Activated CD8-positive, alpha-beta memory T cell treated with anti-CD3 and anti-CD28 coated beads, Interleukin-2, amount 10 ng/mL, durations not matched to agents 7 days and 5 days (primary cell): ENCODE measurements at places on chromosomes 2 and 18. TPM values are rescaled to one million over a fixed set of nuclear protein-coding genes. Genes with fewer than 3 reads are reported as not detected.

RNU2-63P gene
- total RNA-seq, result 21.2 TPM

ASIC4 gene
- 0.09 TPM for total RNA-seq

RELCH gene
- total RNA-seq, result 33.3 TPM

HRH4 gene
- total RNA-seq, result not detected

EGR4 gene
- total RNA-seq, result 0.09 TPM

BABAM2 gene
- total RNA-seq, result 65.4 TPM

NPAS2 gene
- 0.41 TPM for total RNA-seq

TCF23 gene
- not detected for total RNA-seq

IL1F10 gene
- not detected for total RNA-seq

GRCh38 chr2:57864926-57865325, 181.7 kb upstream of the VRK2 start:
- no peaks in the 10 kb centered on the region for H3K36me3 ChIP-seq
- no peak overlapping the region for H3K4me3 ChIP-seq
- H3K4me1 ChIP-seq, result no peaks in the 10 kb centered on the region
- H3K27ac ChIP-seq, result no peak overlapping the region

GRCh38 chr18:49024804-49025421, 74.1 kb upstream of the SMAD7 start:
- no peaks in the 10 kb centered on the region for H3K36me3 ChIP-seq
- DNase-seq, result peak; percentile 40
- no peak overlapping the region for H3K4me3 ChIP-seq
- H3K27ac ChIP-seq, result peak overlapping the region; percentile 60
- peaks cover 16% of the 10 kb centered on the region for H3K4me1 ChIP-seq
- peaks cover 2% of the 10 kb centered on the region for H3K27me3 ChIP-seq

DNA sequence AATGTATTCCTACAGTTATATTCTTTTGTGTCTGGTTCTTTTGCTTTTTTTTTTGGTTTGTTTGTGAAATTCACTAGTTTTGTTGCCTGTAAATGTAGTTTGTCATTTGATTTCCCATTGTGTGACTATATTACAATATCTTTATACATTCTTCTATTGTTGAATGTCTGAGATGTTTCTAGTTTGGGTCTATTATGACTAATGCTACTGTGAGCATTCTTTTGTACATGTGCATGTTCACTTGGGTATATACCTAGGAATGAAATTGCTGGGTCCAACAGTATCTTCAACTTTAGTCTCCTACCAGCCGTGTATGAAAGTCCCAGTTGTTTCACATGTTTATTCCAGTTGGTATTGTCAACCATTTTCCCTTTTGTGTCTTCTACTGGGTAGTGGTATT, 112.7 kb upstream of the RBMS1 start:
- H3K4me1 ChIP-seq, result no peaks in the 10 kb centered on the region
- no peak overlapping the region for H3K27ac ChIP-seq
- H3K4me3 ChIP-seq, result no peak overlapping the region
- H3K36me3 ChIP-seq, result no peaks in the 10 kb centered on the region
- no peak for DNase-seq

DNA sequence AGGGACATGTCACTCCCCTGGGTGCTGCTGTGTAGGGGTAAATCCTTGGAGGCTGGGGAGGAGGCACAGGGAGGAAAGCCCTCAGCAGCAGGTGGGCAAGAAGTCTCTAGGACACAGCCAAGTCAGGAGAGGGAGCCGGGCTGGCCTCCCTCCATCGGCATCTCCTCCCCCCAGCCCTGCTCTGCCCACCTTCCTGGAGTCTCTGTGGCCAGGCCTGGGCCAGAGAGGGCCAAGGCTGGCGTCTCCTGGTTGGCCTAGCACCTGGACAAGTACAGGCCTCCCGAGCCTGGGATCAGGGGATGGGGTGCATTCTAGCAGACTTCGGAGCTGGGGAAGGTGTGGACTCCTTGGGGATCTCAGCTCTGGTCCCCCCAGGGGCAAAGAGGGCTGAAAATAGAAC, 1.8 kb downstream of the SPEG start:
- H3K4me3 ChIP-seq, result no peak overlapping the region
- H3K27me3 ChIP-seq, result peaks cover 38% of the 10 kb centered on the region
- no peaks in the 10 kb centered on the region for H3K36me3 ChIP-seq

DNA sequence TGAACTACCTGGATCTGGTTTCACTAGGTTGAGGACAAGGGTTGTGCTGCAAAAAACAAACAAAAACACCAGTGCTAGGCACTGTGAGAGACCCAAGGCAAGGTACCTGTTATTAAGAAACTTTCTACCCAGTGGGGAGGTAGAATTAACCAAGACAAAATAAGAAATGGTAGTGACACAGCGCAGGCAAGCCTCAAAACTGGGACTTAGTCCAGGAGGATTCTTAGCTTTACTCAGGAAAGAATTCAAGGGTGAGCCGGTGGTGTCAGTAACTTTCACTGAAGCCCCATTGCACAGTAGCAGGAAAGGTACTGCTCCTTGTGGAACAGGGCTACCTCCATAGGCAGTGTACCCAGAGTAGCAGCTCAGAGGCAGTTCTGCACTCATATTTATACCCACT, 131.6 kb downstream of the SCG2 start:
- H3K36me3 ChIP-seq, result no peaks in the 10 kb centered on the region
- H3K4me3 ChIP-seq, result no peak overlapping the region
- DNase-seq, result no peak
- H3K4me1 ChIP-seq, result no peaks in the 10 kb centered on the region

DNA sequence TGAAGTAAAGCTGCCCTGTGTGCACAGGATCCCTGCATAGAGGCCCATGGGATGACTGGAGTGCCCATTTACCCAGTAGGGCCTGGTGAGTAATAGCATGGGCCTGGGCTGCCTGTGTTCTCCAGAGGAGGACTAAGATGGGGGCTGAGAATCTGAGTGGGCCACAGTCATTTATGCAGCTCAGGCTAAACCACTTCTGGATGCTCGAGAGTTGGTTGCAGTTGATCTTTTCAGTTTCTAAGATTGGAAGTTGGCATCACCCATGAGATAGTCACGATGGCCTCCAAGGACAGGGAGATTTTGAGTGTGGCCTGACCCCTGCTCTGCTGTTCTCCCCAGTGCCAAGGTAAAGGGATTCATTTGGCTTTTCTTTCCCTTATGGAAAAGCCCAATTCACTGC, 179.1 kb upstream of the SPRED2 start:
- no peak overlapping the region for H3K4me3 ChIP-seq
- no peaks in the 10 kb centered on the region for H3K36me3 ChIP-seq
- DNase-seq, result no peak
- H3K27ac ChIP-seq, result no peak overlapping the region
- H3K4me1 ChIP-seq, result peaks cover under 1% of the 10 kb centered on the region
- H3K27me3 ChIP-seq, result peaks cover 11% of the 10 kb centered on the region

- H3K4me3 ChIP-seq, result no peak overlapping the region
- DNase-seq, result no peak
- H3K4me1 ChIP-seq, result no peaks in the 10 kb centered on the region
- H3K27ac ChIP-seq, result no peak overlapping the region
- no peaks in the 10 kb centered on the region for H3K36me3 ChIP-seq
Measured at GRCh38 chr2:162197069-162197825, 45.2 kb upstream of the GCG start.

- no peaks in the 10 kb centered on the region for H3K27me3 ChIP-seq
- H3K4me1 ChIP-seq, result peaks cover 4% of the 10 kb centered on the region
- no peaks in the 10 kb centered on the region for H3K36me3 ChIP-seq
- no peak for DNase-seq
Measured at GRCh38 chr18:48620071-48620470, 81.2 kb downstream of the CTIF start.

DNA sequence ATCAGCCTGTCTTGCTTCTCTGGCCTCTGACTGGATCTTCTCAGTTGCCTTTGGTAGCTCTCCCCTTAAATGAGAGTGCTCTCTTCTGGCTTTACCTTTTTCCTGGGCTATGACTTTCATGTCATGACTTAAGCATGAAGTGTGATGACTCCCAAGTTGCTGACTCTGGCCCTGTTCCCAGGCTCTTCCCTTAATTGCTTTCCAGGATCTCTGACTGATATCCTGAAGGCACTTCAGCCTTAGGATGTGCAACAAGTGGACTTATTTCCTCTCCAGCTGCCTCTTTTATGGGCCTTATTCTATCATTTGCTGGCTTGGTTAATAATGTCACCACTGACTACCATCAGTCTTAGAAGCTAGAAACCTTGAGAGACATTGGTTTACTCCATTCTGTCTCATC, 17.4 kb downstream of the SEMA4F start:
- H3K4me1 ChIP-seq, result no peaks in the 10 kb centered on the region
- H3K27me3 ChIP-seq, result no peaks in the 10 kb centered on the region
- H3K27ac ChIP-seq, result no peak overlapping the region
- no peak overlapping the region for H3K4me3 ChIP-seq

- H3K36me3 ChIP-seq, result peaks cover 7% of the 10 kb centered on the region
- H3K27me3 ChIP-seq, result no peaks in the 10 kb centered on the region
- no peak overlapping the region for H3K27ac ChIP-seq
- H3K4me1 ChIP-seq, result peaks cover 30% of the 10 kb centered on the region
- H3K4me3 ChIP-seq, result no peak overlapping the region
Measured at GRCh38 chr2:55014962-55015939, 35.0 kb downstream of the RTN4 start.

- no peak overlapping the region for H3K27ac ChIP-seq
- no peaks in the 10 kb centered on the region for H3K27me3 ChIP-seq
- H3K4me3 ChIP-seq, result no peak overlapping the region
Measured at GRCh38 chr2:237075749-237076599, 9.7 kb upstream of the COPS8 start.

DNA sequence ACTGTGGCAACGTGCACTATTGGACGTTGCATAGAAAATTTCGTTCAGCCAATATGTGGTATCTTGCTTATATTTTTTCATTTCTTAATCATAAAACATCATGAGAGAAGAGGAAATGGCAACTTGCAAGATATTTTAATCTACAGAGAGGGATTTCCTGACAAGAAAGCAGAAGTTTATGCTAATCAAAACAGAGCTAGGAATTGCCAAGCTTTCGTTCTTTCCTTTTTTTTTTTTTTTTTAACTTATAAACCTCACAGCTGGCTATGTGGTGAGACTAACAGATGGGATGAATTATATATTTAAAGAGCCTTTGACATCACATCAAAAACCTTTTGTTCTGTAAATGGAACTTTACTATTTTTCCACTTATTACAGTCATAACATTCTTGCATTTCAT, 1136.9 kb upstream of the TMEFF2 start:
- DNase-seq, result no peak
- no peaks in the 10 kb centered on the region for H3K4me1 ChIP-seq
- H3K4me3 ChIP-seq, result no peak overlapping the region
- H3K36me3 ChIP-seq, result no peaks in the 10 kb centered on the region
- no peaks in the 10 kb centered on the region for H3K27me3 ChIP-seq
- no peak overlapping the region for H3K27ac ChIP-seq

DNA sequence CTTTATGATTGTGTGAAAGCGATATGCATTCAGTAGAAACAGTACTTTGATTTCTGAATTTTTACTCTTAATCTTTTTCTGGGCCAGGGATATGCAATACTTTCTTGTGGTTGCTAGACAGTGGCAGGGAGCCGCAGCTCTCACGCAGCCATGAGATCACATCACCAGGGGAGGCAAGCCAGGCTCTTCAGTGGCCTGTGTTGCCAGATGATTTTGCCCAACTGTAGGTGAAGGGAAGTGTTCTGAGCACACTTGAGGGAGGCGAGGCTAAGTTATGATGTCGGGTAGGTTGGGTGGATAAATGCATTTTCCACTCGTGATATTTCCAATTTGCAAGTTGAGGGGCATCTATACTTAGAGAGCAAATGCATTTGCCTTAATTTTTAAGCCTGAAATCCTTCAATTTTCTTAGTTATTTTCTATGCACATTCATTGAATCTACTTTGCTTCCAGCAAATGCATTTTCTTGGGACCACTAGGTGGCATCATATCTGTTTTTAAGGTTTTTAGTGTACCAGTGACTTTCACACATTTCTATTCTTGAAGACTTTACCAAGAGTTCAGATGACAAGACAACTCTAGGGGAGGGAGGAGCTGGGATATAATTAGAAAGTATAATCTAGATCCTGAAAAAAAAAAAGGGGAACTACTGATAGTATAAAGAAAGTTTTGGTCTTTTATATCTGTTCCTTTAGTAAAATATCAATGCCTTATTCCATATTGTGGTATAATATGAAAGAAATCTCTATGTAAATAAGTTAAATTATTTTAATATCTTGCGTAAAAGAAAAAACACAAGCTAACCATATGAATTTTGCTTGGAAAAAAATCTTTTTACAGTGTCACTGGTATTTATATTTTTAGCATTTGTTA, 643.3 kb downstream of the SOCS6 start:
- no peak overlapping the region for H3K27ac ChIP-seq
- H3K36me3 ChIP-seq, result no peaks in the 10 kb centered on the region
- H3K4me3 ChIP-seq, result no peak overlapping the region
- no peaks in the 10 kb centered on the region for H3K27me3 ChIP-seq
- H3K4me1 ChIP-seq, result no peaks in the 10 kb centered on the region

- peak overlapping the region; percentile 71 for H3K27ac ChIP-seq
- no peak for DNase-seq
- H3K27me3 ChIP-seq, result no peaks in the 10 kb centered on the region
Measured at GRCh38 chr2:37653805-37654378, 17.6 kb downstream of the CDC42EP3 start.

- peak overlapping the region; percentile 69 for H3K27ac ChIP-seq
- no peak overlapping the region for H3K4me3 ChIP-seq
- peaks cover 2% of the 10 kb centered on the region for H3K36me3 ChIP-seq
- H3K27me3 ChIP-seq, result no peaks in the 10 kb centered on the region
- no peak for DNase-seq
- H3K4me1 ChIP-seq, result peaks cover 66% of the 10 kb centered on the region
Measured at GRCh38 chr2:98759827-98760625, 29.1 kb upstream of the MGAT4A start.

DNA sequence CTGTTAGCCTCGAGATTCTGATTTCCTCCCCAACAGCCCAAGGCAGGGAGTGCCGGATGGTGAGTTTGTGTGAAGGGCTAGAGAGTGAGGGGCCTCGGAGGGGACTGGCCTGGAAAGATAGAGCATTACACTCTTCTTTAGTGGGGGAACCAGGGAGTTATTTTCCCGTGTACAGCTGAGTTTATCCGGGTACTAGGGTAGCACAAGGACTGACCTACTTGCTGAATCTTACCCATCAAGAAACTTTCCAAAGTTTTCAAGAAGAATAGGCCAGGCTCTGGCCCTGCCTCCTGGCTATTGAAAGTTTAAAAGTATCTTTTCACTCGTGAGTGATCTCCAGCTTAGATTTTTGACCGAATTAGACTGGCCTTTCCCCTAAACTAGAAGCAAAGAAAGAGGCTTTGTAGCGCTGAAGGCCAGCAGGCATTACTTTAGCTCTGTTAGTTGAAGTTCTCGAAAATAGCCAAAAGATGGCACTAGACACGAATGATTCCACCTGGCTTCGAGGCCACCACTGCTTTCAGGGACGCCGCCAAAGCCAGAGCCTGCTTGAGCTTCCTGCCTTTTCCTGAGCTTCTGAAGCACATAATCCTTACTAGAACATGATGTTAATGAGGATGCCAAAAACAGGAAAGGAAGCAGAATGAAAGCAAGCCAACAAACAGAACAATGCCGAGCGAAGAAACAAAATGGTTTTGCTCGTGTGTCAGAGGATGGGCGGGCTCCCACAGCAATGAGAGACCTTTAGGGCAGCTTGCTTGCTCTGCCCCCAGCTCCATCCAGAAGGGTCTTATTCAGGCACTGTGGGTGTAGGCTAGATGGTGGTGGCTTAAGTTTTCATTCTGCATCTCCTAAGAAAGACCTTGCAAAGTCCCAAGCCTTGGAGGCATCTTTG, 55.8 kb downstream of the TSN start:
- no peak overlapping the region for H3K4me3 ChIP-seq
- no peaks in the 10 kb centered on the region for H3K36me3 ChIP-seq
- H3K27me3 ChIP-seq, result peaks cover 15% of the 10 kb centered on the region
- H3K4me1 ChIP-seq, result no peaks in the 10 kb centered on the region
